ENCODE measurements at places on chromosomes 16 and 17.

- no peak for DNase-seq
These were observed 8.5 kb upstream of the PSMD7 start for GRCh38 chr16:74288065-74288464.

DNA sequence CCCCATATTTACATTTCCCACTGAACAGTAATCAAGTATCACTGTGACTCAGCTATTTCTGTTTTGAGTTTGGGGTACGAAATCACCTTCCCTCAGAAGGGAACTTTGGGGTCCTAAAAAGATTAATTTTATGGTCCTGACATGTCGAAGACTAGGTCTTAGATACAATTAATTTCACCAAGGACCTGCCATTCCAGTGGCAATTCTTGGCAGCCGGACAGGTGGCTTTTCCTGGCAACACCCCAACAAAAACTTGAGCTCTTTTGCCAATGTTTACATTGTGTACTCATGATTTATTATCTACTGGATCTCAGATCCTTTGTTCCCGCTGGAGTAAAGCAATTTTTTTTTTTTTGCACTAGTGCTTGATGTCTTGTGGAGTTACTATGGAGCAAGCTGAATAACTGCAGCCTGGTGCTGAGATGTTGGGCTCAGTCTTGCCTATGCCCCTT, 14.4 kb downstream of the SLFN5 start:
- no peak for DNase-seq

- DNase-seq: no peak
These were observed 4.2 kb downstream of the ST3GAL2 start for GRCh38 chr16:70434484-70435260.

DNA sequence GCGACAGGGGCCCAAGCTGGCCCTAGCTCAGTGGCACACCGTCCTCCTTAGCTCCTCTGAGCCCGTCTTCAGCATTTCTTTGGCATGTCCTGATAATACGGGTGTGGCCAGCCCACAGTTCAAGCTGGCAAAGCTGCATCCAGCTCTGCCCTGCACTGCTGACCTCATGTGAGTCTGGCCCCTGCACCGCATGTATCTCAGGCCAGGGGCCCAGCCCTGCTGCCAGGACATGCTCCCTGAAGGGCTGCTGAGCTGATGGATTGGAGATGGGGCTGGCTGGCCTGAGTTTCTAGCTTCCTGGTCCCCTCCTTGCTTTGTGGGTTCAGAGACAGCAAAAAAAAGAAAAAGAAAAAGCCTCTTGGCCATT, 2.4 kb downstream of the DOC2B start:
- DNase-seq: no peak

- no peak for DNase-seq
These were observed 10.5 kb downstream of the PDZD9 start for GRCh38 chr16:21990381-21990944.

DNA sequence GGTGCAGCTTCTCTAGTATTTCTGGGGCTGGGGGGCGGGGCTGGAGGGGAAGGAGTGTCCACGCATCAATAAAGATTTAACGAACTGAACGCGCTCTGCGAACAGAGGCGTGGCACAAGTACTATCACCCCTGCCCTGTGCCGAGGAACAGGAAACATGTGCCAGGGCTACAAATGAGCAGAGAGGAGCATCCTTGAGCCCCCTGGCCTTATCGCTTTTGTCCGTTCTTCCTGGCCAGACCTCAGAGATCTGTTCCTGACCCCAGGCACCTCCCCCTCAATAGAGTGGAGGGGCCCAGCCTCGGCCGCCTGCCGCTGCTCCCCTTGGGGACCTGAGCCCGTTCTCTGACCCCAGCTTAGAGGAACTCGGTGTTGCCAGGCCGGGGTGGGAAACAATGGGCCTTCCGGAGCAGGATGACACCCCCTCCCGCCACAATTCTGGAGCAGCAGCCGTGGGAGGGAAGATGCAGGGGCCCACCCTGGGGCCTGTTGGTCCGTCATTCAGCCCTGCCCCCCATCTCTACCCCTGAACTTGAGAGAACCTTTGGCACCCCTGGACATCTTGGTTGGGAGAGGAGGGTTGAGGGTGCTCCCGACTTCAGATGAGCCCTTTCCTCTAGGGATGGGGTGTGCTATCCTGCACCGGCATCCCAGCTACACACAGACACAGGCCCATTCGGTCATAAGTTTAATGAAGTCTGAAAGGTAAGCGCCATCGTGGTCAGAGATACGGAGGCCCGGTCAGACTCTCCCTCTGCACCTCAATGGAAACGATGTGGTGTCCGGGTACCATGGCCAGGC, 1.1 kb downstream of the NAA38 start:
- DNase-seq: no peak

- no peak for DNase-seq
These were observed 37.7 kb upstream of the LCMT1 start for GRCh38 chr16:25073854-25074253.

GRCh38 chr16:85901773-85902365, 2.9 kb downstream of the IRF8 start:
- no peak for DNase-seq

DNA sequence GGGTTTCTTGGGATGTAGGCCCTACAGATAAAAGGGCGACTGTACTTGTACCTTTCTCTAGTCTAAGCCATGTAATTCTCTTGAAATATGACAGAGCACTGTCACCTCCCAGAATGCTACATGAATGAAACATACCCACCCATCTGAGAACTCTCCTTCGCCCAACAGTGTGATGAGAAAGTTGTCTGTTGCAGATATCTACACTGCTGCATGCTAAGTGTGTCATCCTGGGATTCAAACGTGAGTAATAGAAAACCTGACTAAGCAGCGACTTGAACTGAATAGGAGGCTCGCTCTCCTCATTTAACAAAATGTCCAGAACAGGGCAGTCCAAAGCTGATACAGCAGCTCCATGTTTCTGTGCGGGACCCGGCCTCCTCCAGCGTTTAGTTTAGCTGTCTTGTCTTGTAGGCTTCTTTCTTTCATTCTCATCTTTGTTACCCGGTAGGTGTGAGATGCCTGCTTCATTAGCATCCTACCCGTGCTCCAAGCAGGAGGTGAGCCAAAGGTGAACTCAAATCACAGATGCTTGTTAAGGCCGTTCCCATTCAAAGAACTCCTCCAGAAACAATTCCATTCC, 211.9 kb downstream of the PRKCA start:
- DNase-seq: no peak

DNA sequence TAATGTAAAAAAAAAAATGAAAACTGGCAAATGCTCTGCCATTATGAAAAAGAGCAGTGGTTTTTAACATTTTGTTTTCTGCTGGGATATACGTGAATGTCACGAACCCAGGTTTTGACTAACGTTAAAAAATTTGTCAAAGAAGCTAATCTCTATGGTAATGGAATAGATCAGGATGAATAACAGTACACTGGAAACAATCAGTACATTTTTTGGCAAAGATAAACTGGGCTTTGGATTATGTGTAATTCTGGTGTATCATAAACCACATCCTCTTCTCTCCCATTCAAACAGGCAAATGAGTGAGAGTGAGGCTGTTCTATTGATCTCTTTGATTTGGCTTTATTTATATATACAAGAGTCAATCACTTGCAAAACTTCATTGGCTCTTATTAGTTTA, 207.0 kb upstream of the IRX3 start:
- no peak for DNase-seq

- no peak for DNase-seq
These were observed at the start of gene SLFN14 for GRCh38 chr17:35560703-35561102. TSS of gene SLFN14 (minus strand) at chr17:35560819. CDS start at chr17:35558062, 2,757 bp downstream.

- DNase-seq: no peak
These were observed 276.2 kb upstream of the CCL2 start for GRCh38 chr17:33978889-33979288.

DNA sequence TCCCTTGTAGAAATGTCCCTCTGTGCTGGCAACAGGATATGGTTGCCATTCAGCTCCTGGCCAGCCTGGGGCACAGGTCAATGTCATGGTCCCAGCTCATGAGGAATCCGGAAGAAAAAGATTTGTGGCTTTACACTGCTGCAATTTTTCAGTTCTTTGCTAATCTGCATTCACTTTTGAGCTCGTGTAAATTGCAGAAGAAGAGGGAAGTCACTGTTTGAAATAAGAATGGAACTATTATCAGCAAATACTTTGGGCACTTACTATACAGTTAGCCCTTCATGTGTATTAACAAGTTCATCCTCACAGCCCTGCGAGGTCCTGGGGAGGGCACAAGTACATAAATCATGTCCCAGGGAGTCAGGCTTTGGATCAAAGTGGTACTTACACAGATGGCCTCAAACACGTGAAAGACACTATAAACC, 14.2 kb downstream of the SLC47A2 start:
- DNase-seq: peak; percentile 88

DNA sequence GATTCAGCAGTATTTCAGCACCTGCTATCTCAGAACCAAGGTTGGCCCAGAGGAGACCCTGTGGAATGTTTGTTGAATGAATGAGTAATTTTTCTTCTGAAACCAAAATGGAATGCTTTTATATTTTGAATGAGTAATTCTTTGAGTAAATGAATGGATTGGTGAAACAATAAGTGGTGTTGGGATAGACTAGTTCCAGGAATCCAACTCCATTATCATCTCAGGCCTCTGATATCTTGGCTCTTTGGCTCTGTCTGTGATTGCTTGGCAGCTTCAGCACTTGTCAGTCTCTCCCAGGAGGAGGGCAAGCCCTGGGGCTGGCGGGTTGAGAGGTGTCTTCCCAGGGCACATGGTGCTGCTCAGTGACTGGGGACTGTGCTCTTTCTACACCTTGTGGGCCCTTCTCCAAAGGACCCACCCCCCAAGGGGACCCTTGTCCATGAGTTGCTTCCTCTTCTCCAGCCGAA, 284.4 kb upstream of the FOXF1 start:
- no peak for DNase-seq

DNA sequence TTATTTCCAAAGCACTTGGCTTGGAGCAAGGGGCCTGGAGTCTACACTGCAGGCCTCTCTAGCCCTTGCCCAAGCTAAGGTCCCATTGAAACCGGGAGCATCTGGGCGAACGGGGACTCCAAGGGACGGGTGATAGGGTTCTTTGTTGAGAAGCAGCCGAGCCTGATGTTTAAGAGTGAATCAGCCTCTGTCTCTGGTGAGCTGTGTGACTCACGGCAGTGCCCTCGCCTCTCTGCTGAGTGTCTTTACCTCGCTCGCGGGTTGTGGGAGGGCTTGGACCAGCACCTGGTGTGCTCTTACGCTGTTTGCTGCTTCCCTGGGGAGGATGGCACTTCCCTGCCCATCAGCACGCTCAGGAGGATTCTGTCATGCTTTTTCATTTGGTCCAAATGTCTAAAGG, 1.3 kb downstream of the HGS start:
- no peak for DNase-seq

DNA sequence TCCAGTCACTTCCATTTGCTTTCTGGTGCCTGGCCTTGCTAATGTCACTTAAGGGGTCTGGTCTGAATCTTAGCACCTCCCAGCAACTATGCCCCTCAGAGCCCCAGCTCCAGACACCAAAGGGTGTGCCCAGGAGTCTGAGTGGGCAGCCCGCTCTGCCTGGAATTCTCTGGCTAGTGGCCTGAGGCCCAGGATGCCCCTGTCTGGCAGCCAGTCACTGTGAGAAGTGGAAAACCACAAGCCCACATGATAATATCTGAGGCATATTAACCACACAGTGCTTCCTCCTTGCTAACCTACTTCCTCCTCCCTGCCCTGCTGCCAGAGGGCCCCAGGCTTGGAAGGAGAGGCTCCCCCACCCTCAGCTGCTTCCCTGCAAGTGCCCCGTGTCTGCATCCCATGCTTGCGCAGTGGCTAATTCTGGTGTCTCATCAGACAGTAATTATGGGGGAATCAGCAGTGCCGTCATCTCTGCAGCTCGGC, 14.0 kb downstream of the SRCIN1 start:
- no peak for DNase-seq

DNA sequence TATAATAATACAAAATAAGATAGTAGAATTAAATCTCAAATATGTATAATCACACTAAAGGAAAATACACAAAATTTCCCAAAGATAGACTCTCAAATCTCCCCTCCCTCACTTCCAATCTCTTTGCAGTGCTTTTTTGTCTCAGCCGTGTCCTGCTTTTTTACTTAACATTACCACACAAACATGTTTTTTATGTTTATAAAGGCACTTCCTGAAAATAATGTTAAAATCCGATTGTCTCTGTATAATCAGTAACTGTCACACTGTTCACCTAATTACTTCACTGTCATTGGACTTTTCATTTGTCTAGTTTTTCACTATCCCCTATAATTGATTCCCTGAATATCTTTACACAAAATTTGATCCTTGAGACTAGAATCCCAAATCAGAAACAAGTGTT, 38.2 kb upstream of the ALDH3A2 start:
- DNase-seq: no peak

DNA sequence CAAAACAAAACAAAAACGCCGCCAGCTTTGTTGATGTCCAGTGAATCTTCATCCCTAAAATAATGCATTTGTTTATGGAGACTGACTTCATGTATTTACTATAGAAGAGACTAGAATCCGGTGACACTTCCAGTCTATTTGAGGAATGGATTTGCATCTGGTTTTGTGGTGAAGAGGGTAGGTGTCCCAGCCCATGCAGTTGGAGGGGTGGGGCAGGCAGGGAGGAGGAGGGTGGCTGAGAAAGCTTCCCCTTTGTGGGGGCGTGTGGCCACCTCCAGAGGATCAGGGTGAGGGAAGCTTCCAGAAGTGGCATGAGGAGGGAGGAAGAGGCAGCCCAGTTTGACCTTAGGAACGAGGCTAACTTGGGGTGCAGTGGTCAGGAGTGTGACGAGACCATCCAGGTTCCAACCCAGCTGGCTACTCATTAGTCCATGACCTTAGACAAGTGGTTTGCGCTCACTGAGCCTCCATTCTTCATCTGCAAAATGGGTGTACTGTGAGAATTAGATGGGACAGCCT, 69.5 kb downstream of the CMIP start:
- DNase-seq: no peak

DNA sequence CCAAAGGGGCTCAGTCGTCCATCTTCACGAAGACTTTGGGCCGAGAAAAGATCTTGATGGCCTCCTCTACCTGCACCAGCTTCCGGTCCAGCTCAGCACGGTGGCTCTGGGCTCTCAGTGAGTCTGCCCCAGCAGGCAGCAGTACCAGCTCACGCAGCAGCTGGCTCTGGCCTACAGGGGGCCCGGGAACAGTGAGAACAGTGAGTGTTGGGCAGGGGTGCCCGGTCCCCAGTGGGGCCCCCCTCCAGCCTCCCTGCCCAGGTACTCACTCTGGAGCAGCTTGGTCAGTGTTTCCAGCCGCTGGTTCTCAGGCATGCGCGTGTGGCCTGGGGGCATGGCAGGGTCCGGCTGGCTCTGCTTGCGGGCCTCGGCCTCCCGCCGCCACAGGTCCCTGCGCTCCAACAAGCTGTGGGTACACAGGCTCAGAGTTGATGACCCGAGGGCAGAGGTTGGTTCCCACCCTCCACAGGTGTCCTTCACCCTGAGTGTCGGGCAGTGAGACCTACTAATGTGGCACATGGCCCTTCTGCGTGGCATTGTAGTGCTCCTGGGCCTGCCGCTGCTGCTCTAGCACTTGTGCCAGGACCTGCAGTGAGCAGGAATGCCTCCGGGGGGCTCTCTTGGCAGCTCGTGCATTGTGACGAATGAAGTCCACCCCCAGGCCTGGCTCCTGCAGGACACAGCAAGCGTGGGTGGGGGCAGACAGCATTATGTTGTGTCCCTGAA, 2.6 kb downstream of the PARD6A start:
- peak; percentile 31 for DNase-seq

- peak; percentile 96 for DNase-seq
These were observed 4.2 kb downstream of the C16orf90 start for GRCh38 chr16:3490911-3491629.
